Naive B cell (primary cell): ENCODE measurements at places on chromosomes 7 and 10. TPM values are rescaled to one million over a fixed set of nuclear protein-coding genes. Genes with fewer than 3 reads are reported as not detected.

The FAM180A gene
- polyA plus RNA-seq, result not detected

DNA sequence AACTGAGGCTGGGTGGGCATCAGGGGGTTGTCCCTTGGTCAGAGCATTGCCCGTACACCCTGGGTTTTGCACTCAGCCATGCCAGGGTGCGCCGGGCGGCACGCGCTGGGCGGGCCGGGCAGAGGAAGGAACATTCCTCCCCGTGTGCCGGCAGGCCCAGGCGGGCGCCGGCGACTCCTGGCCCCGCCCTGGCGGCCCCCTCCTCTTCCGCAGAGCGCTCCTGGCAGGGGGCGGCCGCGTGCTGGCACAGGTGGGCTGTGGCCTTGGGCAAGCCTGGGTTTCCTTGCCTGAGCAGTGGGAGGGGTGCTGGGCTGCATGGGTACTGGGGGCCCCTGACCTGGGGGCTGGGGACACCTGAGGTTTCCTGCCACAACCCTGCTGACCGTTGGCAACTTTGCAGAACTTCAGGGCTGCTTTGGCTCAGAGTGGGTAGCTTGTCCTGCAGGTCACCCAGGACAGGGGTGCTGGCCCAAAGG lies 3.9 kb downstream of the LFNG start:
- H3K4me3 ChIP-seq, result peak overlapping the region; percentile 98
- peak overlapping the region; percentile 95 for H3K27ac ChIP-seq
- no peaks in the 10 kb centered on the region for H3K27me3 ChIP-seq

The ADIRF gene
- not detected for polyA plus RNA-seq

GRCh38 chr7:159099711-159100231 lies 44.9 kb downstream of the VIPR2 start:
- H3K4me3 ChIP-seq, result no peak overlapping the region
- DNase-seq, result no peak
- H3K27me3 ChIP-seq, result no peaks in the 10 kb centered on the region
- no peaks in the 10 kb centered on the region for H3K4me1 ChIP-seq

- H3K36me3 ChIP-seq, result no peaks in the 10 kb centered on the region
- peaks cover 13% of the 10 kb centered on the region for H3K27me3 ChIP-seq
- no peak overlapping the region for H3K4me3 ChIP-seq
Observed at GRCh38 chr7:51229620-51230323, 86.8 kb downstream of the COBL start.

DNA sequence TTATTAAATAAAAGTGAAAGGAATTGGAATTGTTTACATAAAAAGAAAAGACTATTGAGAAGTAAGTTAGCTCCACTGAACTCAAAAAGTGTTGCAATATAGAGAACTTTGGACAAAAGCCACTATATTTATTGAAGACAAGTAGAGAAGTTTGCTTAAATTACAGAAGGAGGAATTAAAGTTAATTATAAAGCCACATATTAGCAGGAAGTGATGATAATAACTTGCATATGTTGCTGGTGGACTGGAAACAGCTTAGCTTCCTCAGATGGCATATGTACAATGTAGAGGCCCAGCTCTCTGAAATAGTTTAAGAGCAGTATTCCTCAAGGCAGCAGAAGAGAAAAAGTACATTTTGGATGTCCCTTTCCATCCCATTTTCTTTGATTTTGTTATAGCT lies 400.7 kb downstream of the GATA3 start:
- no peak overlapping the region for H3K27ac ChIP-seq
- no peaks in the 10 kb centered on the region for H3K36me3 ChIP-seq
- DNase-seq, result no peak
- H3K4me1 ChIP-seq, result no peaks in the 10 kb centered on the region
- peaks cover 8% of the 10 kb centered on the region for H3K27me3 ChIP-seq
- H3K4me3 ChIP-seq, result no peak overlapping the region

The FOXP2 gene
- polyA plus RNA-seq, result not detected

DNA sequence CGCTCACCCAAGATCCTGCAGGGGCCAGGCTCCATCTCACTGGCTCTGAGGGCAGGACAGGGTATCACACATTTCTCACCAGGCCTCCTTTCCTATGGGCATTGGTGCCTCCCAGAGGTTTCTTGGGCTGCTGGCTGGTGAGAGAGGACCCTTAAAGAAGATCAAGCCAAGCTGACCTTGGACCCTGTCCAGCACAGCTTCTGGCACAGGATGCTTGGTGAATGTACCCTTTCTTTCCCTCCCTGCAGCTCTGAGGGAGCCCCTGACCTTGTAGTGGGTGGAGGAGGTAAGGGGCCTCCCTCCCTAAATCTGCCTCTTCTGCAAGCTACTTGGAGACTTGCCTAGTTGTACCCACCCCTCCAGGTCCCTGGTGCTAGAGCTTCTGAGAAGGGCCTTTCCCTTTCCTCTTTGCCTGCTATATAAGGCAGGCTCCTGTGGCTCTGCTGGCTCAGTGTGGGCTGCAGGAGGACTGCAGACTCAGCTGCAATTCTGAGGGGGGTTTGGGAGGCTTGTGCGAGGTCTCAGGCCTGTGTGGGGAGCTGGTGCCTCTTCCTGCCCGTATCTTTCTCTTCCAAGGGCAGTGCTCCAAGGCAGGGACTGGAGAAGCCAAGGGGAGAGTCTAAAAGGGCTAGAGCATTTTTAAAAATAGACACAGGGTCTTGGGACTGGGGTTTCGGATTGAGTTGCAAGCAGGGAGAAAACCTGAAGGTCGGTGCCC lies 11.7 kb upstream of the TRIM8 start:
- no peak for DNase-seq
- peaks cover 15% of the 10 kb centered on the region for H3K4me1 ChIP-seq
- no peak overlapping the region for H3K4me3 ChIP-seq
- H3K27me3 ChIP-seq, result no peaks in the 10 kb centered on the region
- H3K36me3 ChIP-seq, result peaks cover 14% of the 10 kb centered on the region
